RWPE2 (cell line): ENCODE measurements at places on chromosomes 11 and 22.

DNA sequence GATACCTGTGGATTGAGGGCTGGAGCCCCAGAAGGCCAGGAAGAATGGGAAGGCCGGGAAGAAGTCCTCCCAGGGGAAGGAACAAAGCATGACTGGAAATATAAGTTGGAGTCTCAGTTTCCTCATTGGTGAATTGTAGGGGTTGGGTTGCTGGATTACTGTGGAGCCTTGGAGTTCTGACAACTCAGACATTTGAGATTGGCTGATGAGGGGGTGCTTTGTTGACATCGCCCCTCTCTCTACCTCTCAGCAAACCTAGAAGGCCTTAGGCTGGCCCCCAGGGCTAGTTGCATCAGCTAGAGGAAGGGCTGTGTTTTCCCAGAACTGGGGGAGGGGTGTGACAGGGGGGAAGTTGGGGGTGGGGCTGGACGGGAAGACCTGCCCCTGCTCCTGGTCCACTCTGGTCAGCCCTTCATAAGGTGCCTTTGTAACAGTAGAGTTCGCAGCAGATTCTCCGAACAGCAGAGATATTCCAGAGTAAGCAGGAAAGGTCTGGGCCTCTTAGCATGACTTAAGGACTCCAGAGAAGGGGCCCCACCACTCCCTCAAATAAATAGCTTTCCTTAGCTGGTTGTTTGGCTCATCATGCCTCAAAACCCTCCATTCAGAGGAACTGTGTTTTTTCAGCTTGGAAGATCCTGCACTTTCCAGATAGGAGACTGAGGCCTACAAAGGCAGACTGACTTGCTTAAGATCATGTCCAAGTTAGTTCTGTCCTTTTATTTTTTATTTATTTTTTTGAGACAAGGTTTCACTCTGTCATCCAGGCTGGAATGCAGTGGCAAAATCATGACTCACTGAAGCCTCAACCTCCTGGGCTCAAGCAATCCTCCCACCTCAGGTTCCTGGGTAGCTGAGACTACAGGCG, 12.5 kb upstream of the THRSP start:
- no peak for DNase-seq

DNA sequence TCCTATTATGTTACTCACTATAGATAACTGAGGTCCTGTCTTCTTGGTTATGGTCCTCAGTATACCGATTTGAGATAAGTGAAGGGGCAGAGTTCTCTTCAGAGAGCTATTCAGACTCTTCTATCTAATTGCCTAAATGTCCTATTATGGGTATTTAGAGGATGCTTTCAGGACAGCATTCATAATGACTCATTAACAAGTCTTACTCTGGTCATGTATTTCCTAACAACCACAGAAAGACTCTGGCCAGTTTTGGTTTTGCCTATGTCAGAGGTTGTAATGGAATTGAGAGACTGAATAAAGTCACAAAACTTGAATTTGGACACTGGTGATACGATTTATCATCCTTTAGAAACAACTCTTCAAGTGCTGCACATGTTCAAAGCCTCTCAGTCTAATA, 1233.0 kb downstream of the JRKL start:
- no peak for DNase-seq

- no peak for DNase-seq
These were observed 119.7 kb downstream of the RCN1 start for GRCh38 chr11:32210556-32210955.

DNA sequence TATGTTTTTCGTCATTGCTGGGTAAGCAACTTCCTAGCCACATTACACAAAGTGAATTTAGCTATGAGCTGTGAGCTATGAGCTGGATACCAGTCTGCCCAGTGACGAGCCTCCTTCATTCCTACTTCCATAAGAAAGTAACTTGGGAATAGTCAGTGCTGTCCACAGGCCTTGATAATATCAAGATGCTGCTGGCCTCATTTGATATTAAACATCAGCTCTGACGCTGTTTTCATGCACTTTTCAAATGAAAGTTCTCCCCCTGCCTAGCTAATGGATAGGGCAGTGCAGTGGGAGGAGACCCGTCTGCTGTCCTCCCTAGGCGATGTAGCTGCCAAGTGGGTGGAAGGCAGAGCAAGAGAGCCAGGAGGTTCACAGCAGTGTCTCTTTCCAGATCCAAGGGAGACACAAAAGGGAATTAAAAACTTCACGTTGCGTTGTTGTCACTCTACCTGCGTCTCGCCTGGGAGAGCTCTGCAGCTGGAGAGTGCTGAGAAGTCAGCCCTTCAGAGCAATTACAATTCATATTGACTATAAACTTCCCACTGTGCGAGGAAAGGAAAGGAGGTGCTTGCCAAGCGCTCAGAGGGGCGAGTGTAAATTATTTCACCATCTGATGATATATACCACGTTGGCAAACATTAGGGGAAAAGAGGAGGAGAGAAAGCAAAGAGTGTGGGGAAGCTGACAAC, 861.4 kb downstream of the NTM start:
- no peak for DNase-seq

DNA sequence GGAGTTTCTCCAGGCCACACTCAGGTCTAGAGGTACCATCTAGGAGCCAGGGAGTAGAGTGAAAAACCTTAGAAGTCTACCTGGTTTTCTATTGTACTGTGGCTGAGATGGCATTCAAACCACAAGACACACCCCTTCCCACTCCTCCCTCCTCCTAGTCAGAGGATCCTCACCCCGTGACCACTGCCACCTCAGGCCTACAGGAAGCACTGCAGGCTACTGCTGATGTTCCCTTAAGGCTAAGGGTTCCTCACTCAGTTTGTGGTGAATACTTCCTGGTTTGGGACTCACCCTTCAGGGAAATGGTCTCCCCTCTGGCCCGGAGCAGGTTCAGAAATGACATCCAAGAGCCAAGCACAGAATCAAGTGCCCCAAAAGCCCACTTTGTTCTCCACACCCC, 1293.9 kb downstream of the JRKL start:
- no peak for DNase-seq

GRCh38 chr11:114163229-114163631, 103.7 kb downstream of the ZBTB16 start:
- no peak for DNase-seq

- DNase-seq: no peak
These were observed 2.4 kb downstream of the MAPK11 start for GRCh38 chr22:50267591-50268390.

DNA sequence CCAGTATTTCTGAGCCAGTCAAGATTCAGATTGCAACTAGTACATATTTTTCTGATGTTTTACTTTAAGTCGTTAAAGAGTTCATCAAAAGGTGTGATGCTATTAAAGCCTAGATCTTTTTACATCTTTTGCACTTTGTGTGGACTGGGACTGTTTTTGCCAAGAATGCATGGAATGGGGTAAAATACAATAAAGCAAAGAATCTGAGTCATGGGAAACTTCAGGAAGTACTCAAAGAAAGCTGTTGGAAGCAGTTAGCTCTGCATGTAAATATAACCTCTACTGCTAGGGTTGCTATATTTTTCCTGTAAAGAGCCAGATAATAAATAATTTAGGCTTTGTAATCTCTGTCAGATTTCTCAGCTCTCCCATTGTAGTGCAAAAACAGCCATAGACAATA, 20.9 kb downstream of the ATXN10 start:
- DNase-seq: no peak

GRCh38 chr11:92861634-92862033, 107.8 kb upstream of the MTNR1B start:
- DNase-seq: no peak

- no peak for DNase-seq
These were observed 333.8 kb downstream of the MN1 start for GRCh38 chr22:27467711-27468110.

GRCh38 chr11:67372993-67373647, at the start of gene CLCF1:
Gene CLCF1, minus strand, starts transcription at chr11:67373598. Its CDS starts 59 bp downstream, at chr11:67373539.
- DNase-seq: no peak

DNA sequence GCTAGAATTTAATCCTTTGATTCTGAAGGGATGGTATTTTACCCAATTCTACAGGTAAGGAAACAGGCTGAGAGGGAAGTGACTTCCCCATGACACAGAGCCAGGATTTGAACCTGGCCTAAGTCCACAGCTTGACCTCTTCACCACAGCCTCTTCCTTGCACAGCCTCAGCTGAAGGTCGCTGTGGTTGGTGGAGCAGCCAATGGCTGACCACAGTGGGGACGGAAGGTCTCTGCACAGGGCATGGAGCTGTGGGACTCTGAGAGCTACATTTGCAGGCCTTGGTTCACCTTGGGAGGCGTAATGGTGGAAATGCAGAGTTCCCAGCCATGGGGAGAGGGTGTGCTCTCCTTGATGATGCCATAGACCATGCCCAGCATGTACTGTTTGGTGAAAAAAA, 295.0 kb downstream of the DDX10 start:
- no peak for DNase-seq

GRCh38 chr22:33831207-33831606, 89.1 kb downstream of the LARGE1 start:
- no peak for DNase-seq

DNA sequence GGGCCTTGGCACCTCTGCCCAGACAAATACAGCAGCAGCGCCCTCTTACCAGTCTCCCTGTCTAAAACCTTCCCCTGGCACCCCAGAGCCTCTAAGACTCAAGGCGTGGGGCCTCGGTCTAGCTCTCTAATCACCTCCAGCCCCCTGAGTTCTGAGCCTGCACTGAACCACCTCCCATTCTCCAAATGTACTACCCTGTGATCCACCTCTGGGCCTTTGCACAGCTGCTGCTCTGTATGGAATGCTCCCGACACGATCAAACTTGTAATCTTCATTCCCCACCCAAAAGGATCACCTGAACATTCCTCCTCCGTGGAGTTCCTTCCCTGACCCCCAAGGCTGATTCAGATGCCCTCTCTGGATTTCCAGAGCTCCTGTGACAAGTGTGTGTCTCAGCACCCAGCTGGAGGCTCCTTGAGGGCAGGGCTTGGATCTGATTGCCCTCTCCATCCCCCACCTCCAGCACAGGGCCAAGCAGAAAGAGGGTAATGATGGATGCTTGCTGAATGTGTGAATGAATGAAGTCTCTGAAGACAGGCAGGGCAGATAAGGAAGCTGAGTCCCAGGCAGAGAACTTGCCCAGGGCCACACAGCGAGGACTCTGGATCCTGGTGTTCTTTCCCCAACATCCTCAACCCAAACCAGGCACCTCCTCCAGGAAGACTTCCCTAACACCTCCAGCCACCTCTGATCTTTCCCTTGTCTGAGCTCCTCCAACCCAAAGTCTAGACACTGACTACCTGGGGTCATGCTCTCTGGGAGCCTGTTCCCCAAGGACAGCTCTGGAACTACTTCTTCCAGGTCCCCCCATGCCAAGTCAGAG, 18.3 kb downstream of the STARD10 start:
- no peak for DNase-seq

DNA sequence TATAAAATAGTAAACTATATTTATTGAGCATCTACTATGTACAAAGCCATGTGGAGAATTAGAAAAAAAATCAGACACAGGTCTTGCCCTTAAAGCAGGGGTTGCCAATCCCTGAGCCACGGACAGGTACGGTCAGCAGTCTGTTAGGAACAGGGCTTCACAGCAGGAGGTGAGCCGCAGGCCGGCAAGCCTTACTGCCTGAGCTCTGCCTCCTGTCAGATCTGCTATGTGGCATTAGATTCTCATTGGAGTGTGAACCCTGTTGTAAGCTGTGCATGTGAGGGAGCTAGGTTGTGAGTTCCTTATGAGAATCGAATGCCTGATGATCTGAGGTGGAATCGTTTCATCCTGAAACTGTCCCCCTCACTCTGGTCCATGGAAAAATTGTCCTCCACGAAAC, 2.1 kb upstream of the RAG2 start:
- DNase-seq: no peak

- DNase-seq: no peak
These were observed 988 bp downstream of the MGAT3 start for GRCh38 chr22:39457556-39458443.

DNA sequence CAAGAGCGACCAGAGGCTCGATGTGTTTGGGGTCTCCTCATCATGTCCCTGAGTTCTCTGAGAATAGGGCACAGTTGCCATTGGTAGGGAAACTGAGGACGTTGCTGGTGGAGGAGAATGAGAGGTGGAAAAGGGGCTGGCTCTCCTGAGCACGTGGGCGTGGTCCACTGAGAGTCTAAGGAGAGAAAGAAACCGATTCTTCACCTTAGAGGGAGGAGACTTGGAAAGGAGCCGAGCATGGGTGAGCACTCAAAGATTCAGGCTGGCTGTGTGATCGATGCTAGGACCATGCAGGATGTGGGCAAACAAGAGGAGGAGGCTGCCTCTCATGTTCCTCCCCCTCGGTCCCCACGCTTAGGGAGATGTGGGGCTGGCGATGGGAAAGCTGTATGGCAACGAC, 19.8 kb upstream of the TLCD5 start:
- DNase-seq: no peak

DNA sequence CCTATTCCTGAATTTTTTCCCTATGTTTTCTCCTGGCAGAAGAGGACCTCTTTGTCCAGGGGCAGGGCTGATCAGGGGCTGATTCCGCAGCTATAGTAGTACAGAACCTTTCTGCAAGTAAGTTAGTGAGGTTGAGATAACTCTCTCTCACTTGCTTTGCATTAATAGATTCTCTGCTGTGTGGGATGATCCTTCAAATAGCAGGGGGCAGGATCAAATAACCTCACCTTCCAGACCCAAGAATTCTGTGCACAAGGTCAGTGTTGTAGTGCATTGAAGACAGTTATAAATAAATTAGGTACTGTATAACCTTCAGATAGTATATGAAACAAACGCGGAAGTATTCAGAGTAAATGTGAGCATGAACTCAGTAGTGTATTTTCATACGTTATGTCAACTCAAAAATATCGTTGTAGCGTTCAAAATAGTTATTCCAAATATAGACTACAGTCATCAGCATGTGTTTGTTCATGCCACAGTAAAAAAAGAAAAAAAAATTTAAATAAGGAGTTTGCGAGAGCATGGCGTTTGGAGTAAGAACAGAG, 278 bp downstream of the MMP26 start:
- no peak for DNase-seq

DNA sequence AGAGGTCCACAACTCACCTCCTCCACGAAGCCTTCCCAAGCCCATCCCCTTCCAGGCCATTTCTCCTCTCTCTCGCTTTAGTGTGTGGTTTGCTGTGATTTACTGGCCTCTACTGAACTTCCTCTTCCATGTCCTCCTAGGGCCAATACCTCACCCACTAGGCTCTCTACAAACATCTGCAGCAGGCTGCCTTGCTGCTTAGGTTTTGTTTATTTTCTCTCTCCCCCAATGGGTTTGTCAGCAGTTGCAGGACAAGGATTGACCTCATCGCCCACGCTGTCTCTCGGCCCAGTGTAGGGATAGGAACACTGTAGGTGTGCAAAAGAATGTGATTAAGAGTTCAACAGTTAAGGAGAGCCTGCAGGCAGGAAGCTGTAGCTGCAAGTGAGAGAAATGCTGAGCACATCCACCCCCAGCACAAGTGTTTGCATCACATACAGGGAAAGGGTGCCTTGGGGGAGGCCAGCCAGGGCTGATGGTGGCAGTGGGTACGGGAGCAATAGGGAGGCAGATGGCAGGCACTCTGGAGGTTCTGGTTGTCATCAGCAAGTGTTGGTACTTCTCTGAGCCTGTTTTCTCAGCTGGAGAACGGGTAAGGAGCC, 1.4 kb downstream of the PC start:
- DNase-seq: no peak
